ENCODE measurements at places on chromosomes 2 and 18. TPM values are rescaled to one million over a fixed set of nuclear protein-coding genes. Genes with fewer than 3 reads are reported as not detected.
A peak's percentile ranks its signal among the peaks of the same experiment; 100 is the strongest.

DRC1 gene
- total RNA-seq: 0.20 TPM

DNA sequence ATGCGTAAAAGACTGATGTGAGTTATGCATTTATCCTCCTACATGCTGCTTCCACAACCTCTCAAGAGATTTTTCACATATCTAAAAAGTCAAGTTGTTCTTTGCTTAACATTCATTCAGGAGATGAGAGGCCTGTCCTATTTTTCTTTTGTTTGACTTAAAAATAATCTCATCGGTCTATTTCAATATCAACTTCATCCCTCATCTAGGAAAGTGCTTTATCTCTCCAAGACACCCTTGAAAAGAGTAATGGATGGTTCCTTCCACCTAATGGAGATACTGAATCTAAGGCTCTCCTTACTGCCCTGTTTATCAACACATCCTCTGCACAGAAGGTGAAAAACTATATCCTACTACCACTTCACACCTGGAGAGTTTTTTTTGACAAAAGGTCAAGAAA lies 2.4 kb downstream of the NFE2L2 start:
- DNase-seq: no peak

C2orf66 gene
- not detected for total RNA-seq

MAB21L4 gene
- not detected for total RNA-seq

DNA sequence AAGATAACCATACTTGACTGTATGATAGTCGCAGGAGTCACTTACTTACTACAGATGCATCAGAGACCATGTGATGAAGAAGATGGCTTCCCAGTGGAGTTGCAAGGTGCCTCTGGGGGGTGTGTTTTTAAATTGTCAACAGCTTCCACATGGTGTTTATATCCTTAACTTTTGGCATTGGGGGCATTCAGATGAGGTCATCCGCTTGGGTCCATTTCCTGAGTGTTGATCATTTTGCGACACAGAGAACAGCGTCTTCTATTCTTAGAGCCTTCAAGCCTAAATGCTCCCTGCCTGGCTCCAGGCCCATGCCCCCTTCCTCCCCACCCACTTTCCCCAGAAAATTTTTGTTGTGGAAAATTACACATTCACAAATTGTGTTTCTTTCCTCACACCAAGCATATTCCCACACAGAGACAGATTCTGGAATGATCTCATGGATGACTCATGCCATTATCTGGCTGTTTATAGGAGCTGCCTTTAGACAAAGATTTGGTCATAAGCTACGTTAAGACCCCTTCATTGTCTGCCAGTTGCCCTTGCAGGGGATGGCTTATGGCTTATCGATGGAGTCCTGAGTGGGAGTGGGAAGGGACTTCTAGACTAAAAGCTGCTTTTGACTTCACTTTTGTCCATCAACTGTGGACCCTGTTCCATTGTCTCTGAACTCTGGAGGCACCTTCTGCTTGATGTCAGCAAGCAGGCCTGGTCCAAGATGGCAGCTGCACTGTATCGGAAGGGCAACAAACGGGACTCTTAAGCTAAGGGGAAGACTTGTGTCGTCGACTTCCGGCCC lies 91.8 kb downstream of the CABLES1 start:
- peak; percentile 14 for DNase-seq

- DNase-seq: no peak
Measured at GRCh38 chr2:120204945-120205670, 18.1 kb downstream of the TMEM185B start.

DNA sequence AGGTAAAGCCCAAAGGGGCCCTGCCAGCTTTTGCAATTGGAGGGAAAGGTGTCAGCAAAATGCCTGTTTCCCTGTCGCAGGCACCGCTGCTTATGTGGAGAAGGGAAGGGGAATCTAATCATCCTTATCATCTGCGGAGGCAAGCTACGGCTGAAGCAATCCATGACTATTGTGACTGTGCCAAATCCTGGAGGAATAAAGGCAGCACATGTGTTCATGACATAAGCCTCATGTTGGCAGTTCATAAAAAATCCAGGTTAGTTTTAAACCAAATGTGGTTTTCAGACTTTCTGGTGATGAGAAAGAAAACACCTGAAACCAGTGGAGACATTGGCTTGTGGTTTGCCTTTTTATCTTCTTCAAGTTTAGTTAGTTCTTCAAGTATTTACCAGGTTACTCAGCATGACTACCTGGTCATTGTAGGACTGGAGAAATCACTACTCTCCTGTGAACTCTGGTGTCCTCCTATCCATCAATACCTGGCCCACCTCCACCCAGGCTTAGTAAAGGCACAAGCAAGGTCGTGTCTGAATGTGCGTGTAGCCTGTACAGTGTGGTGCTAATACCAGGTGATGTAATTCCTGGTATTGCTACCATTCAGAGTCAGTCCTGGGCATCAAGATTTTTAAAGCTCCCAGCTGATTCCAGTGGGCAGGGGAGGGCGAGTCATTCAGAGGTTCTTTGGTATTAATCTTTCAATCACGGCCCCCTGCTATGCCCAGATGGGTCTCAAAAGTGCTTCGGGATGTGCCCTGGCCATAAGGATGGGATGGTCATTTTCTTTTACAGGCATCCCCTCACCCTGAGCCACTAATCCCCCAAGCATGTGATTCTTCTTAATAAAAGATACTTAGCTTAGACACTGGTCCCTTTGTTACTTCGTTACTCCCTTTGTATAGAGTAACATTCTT lies 96.8 kb downstream of the TGFA start:
- DNase-seq: no peak

BABAM2 gene
- total RNA-seq: 39.0 TPM

GPBAR1 gene
- total RNA-seq: 0.12 TPM

GRCh38 chr2:62501794-62502500 lies 4.0 kb downstream of the TMEM17 start:
- DNase-seq: peak; percentile 86

- DNase-seq: no peak
Measured at GRCh38 chr2:207498427-207498826, 31.3 kb upstream of the CREB1 start.

- DNase-seq: no peak
Measured at GRCh38 chr2:8797682-8798081, 39.7 kb downstream of the KIDINS220 start.

FAM98A gene
- total RNA-seq: 6.5 TPM

- no peak for DNase-seq
Measured at GRCh38 chr18:66621816-66622576, 18.1 kb upstream of the CDH19 start.

DNA sequence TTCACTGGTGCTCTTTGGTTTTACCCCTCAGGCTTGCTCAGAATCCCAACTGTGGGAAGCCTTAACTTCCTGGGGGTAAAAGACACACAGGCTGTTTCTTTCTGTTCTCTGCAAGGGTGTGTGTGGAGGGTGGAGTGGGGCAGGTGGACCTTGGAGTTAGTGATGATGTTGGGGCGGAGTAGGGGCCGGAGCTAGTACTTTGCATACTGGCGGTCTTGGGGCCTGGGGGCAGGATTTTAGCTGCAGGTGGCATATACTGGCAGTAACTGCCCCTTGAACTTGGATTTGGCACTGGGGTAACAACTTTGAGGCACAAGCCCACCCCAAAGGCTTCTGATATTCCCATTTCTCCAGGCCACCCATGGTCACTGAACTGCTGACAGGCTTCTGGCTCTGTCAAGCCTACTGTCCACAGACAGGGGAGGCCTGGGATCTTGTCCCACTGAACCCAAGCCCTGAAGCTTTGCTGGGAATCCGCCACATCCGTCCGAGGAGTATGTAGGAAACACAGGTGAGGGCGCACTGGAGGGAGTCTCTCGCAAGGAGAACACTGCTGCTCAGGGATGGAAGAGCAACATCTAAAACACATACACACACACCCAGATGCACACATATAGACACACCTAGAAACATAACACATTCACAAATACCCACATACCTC lies 258.9 kb downstream of the DYSF start:
- no peak for DNase-seq

ARMC9 gene
- total RNA-seq: 39.8 TPM

RASGRP3 gene
- 0.90 TPM for total RNA-seq

DNA sequence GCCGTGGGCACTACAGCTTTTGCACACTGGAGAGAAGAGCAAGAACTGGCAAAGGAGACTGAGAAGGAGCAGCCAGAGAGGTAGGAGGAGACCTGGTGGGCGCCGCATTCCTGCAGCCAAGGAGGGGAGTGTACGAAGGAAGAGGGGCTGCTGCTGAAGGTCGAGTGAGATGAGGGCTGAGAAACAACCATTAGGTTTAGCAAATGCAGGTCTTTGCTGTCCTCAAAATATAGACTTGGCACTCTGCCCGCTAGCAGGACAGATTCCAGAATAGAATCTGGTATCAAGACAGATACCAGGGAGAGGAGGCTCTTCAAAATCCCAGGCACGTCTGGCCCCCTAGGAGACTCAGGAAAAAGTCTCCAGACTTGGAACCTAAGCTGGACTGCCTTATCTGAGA lies 83.0 kb downstream of the TGOLN2 start:
- no peak for DNase-seq

- peak; percentile 33 for DNase-seq
Measured at GRCh38 chr2:170747921-170748320, 22.3 kb upstream of the ERICH2 start.

DNA sequence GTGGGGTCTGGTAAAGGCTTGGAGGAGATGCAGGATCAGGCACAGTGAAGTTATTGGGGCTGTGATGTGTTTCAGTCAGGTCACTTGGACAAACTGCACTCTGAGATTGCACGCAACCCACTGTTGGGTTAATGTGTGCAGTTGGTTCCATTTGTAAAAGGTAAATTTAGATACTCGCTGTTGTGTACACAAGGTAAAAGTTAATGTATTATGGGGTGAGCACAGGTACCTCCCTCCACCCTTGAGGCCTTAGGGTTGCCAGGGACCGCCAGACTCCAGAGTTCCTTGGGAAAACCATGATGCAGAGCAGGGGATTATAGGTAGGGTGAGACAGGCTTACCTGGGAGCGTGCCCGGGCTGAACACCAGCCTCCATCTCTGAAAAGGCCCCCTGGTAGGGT lies 20.1 kb downstream of the IMPA2 start:
- no peak for DNase-seq

PLCL1 gene
- not detected for total RNA-seq

- DNase-seq: no peak
Measured at GRCh38 chr18:43919551-43919950, 642.3 kb upstream of the SYT4 start.

- no peak for DNase-seq
Measured at GRCh38 chr2:138201286-138201685, 237.0 kb downstream of the HNMT start.

GRCh38 chr2:97914691-97915213 lies 81.0 kb downstream of the TMEM131 start:
- DNase-seq: no peak

MC2R gene
- total RNA-seq: not detected

- DNase-seq: no peak
Measured at GRCh38 chr2:192195548-192196418, 1.1 kb upstream of the TMEFF2 start.

DNA sequence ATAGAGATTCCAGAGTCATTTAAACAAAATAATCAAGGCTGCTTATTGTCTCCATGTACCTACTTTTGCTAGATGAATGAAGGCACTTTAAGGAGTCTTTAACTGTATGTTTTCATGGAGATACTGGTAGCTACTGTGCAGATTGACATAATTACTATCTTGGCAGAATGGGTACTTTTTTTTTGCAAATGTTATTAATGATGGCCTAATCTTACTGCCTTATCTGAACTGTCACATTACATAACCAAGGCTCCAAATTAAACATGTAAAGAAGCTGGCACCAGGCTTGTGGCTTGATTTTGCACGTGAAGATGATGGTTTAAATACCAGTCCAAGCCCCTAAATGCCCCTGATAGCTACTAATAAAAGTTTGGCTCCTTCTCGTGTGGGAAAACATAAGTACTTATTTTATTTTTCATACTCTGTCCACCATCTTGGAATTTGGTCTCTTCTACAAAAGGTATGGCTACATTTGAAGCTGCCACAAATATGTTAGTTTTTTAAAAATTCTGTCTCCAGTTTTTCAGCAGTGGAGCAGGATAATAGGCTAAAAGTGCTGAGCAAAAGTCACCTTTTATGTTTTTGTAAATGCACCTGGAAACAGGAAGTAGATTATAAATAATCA lies 4.1 kb downstream of the TRIB2 start:
- no peak for DNase-seq

ALLC gene
- total RNA-seq: not detected

GULP1 gene
- total RNA-seq: 144 TPM

DNA sequence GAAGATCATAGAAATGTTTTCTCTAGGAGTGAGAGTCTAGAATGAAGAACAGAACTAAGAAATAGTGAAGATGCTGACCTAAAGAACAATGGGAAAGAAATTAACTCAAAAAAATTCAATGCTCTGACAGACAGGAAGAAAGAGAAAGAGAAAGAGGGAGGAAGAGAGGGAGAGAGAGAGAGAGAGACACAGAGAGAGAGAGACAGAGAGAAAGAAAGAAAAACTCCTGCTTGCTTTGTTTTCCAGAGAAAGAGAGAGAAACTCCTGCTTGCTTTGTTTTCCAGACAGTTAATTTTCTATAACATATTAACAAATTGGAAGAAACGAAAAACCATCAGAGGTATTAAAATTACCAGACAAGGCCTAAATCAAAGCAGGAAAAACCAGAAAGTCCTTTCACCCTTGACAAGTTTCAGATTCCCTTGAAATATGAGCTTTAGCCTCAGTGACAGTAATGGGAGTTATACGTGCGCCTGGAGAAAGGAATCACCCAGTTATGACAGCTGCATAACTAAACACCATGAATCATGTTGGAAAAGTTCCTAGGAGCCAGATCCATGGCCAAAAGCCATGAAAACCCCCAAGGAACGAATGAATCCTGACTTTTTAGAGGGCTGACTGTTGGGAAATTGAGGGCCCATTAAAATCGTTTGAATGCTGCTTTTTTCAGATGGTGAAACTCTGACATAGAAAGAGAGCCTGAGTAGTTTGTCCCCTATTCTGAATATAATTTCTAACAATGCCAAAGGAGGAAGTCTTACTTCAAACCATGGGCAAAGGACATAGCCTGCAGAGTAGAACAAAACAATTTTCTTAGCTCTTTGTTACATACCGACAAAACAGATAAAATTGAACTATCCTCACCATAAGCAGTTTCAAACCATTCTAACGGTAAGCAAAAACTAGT lies 228.6 kb upstream of the CHST9 start:
- DNase-seq: peak; percentile 65

TMEM37 gene
- 3.5 TPM for total RNA-seq

- no peak for DNase-seq
Measured at GRCh38 chr2:181446985-181447384, 10.2 kb upstream of the ITGA4 start.

ATP6V1C2 gene
- total RNA-seq: not detected

CIDEA gene
- total RNA-seq: not detected

NAT8 gene
- not detected for total RNA-seq

- DNase-seq: no peak
Measured at GRCh38 chr2:203763938-203764664, 57.7 kb downstream of the CD28 start.

- no peak for DNase-seq
Measured at GRCh38 chr2:109351164-109351756, 222.3 kb downstream of the SH3RF3 start.

GRCh38 chr2:233178994-233179847 lies 72.3 kb upstream of the ATG16L1 start:
- DNase-seq: no peak

DNA sequence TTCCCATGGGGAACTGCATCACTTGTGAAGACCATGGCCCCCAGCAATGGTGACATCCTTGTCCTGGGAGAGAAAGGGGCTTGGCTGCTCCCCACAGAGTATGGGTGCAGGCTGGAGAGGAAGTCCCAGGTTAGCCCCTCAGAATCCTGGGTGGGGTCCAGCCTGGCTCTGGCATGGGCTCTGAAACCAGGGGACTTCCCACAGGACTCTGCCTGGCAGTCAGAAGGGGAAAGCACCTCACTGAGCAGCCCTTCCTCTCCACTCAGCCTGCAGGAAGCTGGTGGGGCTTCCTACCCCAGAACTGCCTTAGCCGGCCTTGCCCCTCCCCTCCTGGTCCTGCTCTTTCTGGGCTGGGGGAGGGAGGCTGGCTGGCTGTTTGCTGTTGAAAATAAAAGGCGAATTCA lies 3.7 kb downstream of the NEURL3 start:
- DNase-seq: no peak

Measured in Caki2 (cell line).